ENCODE measurements at places on chromosomes 1 and 21.

- no peak for DNase-seq
Measured at GRCh38 chr1:147247656-147248238, 5.3 kb downstream of the CHD1L start.

DNA sequence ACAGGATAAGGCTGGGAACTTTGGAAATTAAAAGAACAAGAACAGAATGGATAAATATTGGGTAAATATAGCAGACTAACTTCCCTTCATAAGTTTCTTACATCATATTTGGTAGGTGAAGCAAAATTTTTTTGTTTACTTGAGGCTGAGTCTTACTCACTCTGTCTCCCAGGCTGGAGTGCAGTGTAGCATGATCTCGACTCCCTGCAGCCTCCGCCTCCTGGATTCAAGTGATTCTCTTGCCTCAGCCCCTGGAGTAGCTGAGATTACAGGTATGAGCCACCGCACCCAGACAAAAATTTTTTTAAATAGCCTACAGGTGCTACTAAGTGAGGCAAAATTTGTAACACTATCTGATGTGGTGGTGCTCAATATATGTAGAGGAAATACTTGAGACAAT lies 50.7 kb downstream of the TM2D1 start:
- DNase-seq: no peak

GRCh38 chr1:28412731-28413130 lies 43.2 kb downstream of the PHACTR4 start:
- DNase-seq: no peak

GRCh38 chr1:114715952-114716303 lies 643 bp downstream of the NRAS start:
- no peak for DNase-seq

GRCh38 chr1:2799811-2800663 lies 1.5 kb downstream of the TTC34 start:
- DNase-seq: no peak

DNA sequence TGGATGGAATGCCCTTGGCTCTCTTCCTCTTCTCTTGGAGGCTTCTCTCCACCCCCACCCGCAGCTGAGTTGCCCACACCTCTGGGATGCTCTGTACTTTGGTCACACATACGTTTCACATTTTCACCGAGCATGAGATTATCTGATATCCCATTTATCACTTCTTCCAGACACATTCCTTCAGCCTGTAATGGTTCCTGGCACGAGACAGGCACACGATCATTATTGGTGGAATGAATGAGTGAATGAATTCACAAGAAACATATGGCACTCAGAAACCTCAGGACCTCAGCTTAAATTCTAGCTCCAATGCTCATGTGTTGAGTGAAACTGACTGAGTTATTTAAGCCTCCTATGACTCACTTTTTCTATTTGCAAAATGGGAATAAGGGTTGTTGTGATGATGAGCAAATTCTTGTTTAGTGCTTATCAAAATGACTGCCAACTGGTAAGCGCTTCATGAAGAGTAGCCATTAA lies 242.7 kb upstream of the JUN start:
- peak; percentile 18 for DNase-seq

DNA sequence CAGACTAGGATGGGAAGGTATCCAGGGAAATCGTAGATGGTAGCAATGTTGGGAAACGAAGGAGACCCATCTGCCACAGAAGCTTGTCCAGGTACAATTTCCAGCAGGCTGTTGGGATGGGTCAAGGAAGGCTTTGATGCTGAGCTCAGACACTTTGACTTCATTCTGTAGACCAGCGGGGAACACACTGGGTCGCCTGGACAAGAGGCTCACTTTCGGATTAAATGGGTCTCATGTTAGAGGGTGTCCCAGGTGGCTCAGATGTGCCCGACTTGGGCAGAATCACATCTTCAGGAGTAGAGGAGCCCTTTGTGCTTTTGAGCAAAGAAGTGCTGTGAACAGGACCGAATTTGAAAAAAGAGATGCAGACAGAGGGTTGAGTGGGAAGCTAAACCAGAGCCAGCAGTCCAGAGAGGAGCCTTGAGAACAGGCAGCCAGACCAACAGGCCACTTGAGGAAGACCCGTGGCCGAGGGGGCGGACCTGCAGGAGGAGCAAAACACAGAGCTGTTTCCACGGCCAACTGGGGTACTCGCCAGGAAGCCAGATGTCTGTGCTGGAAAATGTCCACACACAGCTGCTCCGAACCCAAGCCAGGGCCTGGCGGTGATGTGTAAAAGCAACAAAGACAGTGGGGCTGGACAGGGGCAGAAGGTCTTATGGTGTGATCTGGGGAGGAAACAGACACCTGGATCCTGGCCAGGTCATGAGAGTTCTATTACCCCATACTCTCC lies 146.9 kb downstream of the AJAP1 start:
- DNase-seq: no peak

GRCh38 chr21:45125357-45125756 lies 51.0 kb downstream of the ADARB1 start:
- DNase-seq: no peak

- DNase-seq: no peak
Measured at GRCh38 chr1:82731216-82731615, 930.5 kb downstream of the ADGRL2 start.

GRCh38 chr1:74530892-74531291 lies 18.5 kb upstream of the LRRC53 start:
- DNase-seq: peak; percentile 18

DNA sequence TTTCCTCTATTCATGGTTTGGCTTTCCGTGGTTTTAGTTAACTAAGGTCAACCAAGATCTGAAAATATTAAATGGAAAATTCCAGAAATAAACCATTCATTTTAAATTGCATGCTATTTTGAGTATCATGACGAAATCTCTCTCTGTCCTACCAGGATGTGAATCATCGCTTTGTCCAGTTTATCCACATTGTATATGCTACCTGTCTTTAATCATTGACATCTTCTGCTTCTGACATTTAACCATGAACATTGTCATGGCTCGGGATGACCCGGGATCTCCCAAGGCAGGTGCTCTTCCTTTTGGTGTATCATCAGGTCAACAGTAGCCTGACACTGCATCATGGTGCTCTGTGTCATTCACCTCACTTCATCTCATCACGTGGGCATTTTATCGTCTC lies 125.5 kb upstream of the HNRNPU start:
- DNase-seq: no peak

- peak; percentile 70 for DNase-seq
Measured at GRCh38 chr1:163406772-163407171, 85.0 kb downstream of the NUF2 start.

DNA sequence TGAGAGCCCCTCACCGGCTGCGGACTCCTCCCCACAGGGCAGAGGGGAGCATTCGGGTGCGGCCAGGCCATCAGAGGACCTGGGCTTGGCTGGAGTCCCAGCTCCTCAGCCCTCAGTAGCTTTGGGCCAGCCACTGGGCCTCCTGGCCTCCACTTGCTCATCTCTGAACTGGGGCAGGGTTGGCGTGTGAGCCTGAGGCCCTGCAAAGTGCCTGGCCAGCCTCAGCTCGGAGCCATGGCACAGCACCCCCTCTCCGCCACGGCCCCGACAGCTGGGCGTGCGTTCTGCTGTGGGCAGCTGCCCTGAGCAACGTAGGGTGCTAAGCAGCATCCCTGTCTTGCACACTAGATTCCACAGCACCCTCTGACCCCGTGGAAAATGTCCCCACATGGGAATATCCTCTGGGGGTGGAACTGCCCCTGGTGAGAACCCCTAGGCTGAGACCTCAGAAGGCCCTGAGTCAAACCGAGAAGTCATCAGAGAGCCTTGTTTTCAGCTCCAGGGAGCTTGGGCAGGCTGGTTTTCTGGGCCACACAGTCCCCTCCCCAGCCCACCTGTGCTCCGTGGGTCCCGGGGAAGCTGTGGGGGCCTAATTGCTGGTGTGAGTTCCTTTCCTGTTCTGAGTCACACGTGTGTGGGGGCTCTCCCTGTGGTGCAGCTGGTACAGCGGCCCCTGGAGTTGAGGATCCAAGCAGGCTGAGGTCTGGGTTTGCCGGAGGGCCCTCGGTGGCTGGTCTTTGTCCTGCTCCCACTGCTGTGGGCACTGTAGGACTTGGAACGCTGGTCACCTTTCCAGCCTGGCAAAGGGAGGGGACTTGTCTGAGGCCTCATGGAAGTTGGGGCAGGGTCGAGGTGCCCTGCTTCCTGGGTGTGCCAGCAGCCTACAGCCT lies 24.5 kb downstream of the TP73 start:
- DNase-seq: no peak

DNA sequence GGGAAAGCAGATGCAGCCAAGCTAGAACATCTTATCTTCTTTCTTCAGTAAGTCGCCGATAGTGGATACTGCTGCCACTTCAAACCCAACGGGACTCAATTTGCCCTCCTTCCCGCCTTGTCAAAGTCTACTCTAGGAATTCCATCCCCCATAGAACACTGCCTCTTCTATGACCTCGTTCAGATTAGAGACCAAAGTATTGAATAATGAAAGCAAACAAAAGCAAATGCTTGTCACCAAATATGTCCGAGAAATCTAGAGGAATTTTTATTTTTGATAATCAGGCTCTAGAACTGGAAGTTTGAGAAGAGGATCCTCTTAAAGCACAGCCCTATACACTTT lies 853 bp upstream of the RRAGC start:
- no peak for DNase-seq

- no peak for DNase-seq
Measured at GRCh38 chr1:87965193-87965592, 636.5 kb downstream of the LMO4 start.

DNA sequence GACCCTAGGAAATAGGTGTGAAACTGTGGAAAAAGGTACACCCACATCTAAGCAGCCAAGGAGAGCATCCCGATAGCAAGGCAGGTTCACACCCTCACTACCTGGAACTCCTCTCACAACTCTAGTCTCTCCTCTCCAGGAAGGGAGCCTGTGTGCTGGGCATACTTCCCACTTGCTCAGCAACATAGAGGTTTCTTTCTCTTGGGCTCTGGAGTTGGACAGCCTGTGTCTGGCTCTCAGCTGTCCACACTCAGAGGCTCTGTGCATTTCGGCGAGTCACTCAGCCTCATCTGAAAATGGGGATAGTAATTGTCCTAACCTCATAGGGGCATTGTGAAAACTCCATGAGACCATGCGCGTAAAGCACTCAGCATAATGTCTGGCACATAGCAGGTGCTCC lies 29.6 kb upstream of the VWA5B1 start:
- no peak for DNase-seq

DNA sequence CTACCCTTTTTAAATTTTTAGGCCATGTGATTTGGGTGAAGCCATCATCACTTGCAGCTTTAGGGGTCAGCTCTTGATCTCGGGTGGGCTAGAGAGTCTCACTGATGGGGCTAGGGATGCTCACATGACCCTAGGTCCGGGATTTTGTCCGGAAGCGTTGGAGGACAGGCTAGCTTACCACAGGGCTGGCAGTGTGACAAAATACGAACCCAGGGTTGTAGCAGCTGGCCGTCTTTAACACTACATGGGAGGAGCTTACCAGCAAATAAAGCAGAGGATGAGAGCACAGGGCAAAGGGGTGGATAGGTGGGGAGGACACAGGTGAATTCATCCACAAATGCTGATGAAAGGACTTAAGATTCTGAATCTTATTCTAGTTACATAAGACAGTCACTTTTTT lies 21.9 kb downstream of the GPR161 start:
- DNase-seq: no peak

DNA sequence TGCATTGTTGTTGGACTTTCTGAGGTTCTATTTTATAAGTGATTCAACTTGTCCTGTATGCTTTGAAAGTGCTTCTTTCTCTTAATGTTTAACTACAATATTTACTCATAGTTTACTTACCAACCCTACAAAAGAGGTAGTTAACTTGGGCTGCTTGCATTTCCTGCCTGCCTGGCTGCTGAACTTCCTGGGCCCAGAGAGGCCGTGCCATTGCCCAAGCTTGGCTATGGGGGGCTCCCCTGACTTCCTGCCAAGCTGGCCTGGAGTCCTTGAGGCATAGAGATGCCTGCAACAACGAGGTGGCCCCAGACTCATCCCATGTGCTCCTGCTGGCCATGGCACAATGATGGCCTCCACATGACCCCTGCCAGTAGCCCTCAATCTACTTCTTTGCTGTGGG lies 361.6 kb upstream of the PLD5 start:
- no peak for DNase-seq

- no peak for DNase-seq
Measured at GRCh38 chr1:54046671-54047383, 6.2 kb downstream of the TMEM59 start.

DNA sequence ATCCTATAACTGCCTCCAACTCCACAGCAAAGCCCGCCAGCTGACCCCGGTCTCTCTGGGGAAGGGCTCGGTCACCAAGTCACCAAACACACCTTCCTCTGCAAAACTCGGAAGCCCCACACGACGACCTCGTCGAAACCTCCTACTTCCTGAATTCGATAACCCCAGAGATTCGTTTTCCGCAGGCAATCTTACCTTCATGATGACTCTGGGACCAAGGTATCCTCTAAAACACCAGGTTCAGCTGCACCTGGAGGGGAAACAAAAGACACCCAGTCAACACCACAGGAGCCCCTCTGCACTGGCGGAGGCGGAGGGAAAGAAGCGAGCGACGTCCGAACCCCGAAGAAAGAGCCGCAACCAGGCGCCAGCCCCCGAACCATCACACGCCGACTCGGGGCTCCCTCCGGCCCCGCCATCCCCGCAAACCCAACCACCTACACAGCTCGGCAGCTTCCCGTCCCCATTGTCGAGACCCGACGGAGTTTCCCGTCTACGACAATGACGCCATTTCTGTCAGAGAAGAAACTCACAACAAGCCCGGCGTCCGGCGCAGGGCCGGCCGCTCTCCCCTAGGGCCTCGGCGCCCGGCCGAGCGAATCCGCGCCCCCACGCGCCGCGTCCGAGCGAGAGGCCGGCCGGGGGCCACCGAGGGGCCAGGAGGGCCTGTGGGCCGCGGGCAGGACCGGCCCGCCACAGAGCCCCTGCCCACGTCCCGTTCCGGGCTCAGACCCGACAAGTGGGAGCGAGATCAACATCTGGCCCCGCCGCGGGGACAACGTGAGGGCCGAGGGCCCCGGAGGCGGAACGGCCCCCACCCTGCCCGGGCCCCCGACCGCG lies 1.0 kb downstream of the ARID4B start:
- peak; percentile 37 for DNase-seq

GRCh38 chr1:46525253-46525983 lies 26.0 kb downstream of the KNCN start:
- DNase-seq: no peak

DNA sequence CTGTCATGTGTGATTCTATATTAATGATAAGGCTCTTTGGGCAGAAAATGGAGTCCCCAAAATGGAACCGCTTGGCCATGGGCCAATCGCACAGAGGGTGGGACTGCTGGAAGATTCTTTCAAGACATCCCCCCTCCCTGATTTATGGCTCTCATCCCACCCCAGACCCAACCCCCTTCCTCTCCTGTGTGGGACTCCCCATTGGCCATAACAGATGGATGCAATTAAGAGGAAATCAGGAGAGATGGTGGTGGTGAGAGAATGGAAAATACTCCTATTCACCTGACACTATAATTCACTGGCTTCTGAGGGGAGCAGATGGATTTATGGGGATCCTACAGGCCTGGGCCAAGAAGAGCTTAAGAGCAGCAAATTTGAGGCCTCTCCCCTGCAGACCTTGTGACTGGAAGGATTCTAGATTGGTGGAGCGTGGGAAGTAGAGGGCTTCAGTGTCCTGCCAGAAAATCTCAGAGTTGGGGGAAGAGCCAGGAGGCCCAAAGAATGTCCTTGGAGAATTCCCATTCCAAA lies 1.7 kb downstream of the IGFN1 start:
- no peak for DNase-seq

All from NCI-H446 (cell line).